NCI-H774 (cell line): ENCODE measurements at places on chromosomes 1 and 21.

DNA sequence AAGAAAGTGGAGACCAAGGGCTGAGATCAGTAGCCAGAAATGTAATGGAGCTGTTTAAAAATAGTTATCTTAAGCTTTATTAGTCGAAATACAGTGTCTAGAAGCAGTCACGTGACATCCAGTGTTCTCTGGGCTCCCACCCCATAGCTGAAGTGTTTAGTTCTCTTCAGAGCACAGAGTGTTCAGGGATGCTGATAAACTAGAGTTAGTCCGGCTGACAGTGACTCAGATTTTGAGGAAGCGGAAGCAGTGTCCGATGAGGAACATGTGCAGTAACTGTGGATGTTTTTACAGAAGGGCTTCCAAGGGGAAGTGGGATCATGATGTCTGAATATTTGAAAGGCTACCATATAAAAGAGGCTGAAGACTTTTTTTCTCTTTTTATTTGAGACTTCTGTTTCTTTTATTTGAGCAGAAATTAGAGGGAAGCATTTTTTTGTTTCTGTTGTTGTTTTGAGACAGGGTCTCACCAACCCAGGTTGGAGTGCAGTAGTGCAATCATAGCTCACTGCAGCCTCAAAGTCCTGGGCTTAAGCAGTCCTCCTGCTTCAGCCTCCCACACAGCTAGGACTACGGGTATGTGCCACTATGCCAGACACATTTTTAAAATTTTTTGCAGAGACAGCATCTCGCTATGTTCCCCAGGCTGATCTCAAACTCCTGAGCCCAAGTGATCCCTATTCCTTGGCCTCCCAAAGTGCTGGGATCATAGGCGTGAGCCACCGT, 124.2 kb downstream of the GALNT2 start:
- DNase-seq, result no peak

- DNase-seq, result no peak
Observed at GRCh38 chr1:172184506-172185191, 235.8 kb upstream of the C1orf105 start.

GRCh38 chr1:158188611-158189010, 7.9 kb downstream of the CD1D start:
- no peak for DNase-seq

DNA sequence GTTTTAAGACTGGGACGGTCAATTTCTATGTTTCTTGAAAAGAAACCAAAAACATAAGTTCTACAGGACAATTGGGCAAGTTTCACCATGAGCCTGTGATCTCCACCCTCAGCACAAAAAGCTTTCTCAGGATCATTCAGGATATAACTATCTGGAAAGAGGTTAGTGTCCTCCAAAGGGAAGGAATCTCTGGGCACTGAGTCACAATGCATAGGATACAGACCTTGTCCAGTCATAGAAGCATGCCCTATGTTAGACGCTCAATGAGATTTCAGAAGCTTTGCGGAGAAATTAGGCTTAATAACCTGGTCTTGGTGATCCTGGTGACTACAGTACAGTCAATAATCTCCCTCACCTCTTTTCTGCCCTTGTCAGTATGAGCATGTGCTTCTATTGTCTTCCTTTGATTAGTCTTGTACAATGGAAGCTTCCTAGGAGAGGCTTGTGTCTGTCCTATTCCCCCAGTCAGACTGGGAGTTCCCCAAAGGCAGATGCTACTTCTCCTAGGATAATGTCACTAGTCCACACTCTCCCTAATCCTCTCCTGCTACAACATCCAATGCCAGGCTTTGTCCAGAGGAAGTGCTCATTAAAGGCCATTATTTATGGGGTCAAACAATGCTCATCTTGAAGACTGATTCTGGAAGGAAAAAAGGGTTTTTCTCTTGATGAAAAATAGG, 97.4 kb downstream of the KCNH1 start:
- no peak for DNase-seq

GRCh38 chr1:98468111-98468717, 193.3 kb upstream of the SNX7 start:
- peak; percentile 42 for DNase-seq

DNA sequence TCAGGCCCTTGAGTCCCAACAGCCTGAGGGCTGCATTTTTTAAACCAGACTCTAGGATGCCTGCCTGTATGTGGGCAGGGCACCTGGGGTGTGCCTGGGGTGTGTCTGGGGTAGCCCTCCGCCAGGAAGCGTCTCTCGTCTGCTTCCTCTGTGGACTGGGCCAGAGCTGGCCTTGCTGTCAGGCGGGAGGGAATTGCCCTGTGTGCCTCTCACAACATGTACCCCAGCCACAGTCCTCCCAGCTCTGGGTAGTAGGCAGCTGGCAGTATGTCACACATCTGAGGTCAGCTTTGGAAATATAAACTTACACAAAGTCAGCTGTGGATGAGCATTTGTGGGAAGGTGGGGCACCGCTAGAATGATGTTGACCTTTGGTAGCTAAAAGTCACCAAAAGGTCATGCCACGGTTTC, 13.0 kb downstream of the TRAF5 start:
- no peak for DNase-seq

DNA sequence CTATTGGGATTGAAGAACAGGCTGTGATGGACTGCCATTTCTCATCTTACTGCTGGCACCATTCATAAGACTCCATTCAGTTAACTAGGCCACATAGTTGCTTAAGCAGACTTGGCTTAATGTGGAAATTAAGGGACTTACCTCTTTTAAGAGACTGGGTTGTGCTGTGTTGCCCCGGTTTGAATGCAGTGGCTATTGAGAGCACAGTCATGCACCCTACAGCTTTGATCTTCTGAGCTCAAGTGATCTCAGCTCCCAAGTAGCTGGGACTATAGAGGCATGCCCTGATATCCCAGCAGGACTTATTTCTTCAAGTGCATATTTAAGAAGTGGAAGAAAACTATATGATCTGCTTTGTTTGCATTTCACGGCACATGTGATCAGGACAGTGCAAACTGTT, 181.1 kb downstream of the RASAL2 start:
- DNase-seq, result no peak

GRCh38 chr1:41466146-41466545, 18.3 kb downstream of the EDN2 start:
- DNase-seq, result peak; percentile 44

GRCh38 chr1:197144570-197145325, 1.7 kb downstream of the ASPM start:
- DNase-seq, result no peak

- DNase-seq, result no peak
Observed at GRCh38 chr1:183912265-183912886, 107.5 kb downstream of the RGL1 start.

DNA sequence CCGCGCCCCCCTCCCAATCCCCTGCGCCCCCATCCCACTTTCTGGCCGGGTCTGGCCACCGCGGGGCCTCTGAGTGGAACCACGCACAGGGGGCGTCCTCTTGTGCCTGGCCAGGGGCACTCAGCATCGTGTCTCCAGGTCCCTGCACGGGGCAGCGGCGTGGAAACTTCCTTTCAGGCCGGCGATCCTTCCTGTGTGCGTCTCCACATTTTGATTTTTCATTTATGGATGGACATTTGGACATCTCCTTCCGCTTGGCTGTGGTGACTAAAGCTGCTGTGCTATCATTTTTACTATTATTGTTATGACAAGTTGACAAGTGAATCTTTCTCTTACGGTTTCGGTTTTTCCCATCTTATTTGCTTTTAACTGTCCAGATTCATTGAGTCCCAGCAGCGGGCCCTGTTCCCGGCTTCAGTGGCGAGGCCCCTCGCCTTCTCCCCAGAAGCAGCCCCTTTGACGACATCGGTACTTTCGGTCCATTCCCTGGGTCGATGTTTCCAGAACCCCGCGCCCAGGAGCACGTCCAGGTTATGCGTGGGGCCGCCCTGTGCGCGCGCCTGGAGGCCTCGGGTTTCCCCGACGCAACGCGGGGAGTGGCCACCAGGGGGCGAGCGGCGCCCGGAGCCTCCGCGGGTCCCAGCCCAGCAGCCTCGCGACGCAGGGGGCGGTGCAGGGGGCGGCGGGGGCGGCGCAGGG, 12.4 kb upstream of the SLC19A1 start:
- peak; percentile 30 for DNase-seq

- DNase-seq, result no peak
Observed at GRCh38 chr1:102798718-102799117, 309.6 kb downstream of the COL11A1 start.

GRCh38 chr1:11730429-11730891, 5.5 kb upstream of the AGTRAP start:
- DNase-seq, result no peak

GRCh38 chr1:178908358-178908757, 37.5 kb upstream of the ANGPTL1 start:
- DNase-seq, result no peak

DNA sequence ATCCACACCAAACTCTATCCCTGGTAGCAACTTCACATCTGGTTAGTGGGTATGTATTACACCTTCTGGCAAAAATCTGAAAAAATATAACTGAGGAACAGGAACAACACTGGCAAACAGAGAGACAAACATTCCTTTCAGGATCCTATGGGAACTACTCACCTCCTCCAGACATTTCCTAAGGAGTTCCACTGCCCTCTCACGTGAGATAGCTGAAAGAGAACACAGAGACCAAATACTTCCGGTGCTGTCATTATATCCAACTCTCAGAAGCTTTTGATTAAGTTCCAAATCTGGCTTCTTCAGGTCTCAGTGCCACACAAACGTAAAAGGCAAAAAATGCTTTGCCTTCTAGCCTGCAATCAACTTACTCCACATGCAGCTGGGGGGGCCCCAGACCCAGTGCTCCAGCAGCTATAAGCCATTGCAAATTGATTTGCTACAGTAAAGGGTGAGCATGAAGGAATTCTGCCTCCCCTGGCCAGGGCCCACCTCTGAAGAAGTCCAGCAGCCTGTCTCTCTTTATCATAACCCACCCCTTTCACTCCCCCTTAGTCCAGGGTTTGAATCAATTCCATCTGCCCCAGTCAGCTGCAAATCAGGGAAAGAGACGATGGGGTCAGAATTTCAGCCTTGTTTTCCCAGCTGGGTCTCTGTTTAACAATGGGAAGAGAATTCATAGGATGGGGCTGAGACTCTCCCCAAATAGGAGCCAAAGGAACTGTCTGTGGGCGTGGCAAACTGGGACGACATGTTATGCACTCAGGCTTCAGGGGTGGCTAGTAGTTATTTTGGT, 32.2 kb downstream of the TFAP2E start:
- no peak for DNase-seq

DNA sequence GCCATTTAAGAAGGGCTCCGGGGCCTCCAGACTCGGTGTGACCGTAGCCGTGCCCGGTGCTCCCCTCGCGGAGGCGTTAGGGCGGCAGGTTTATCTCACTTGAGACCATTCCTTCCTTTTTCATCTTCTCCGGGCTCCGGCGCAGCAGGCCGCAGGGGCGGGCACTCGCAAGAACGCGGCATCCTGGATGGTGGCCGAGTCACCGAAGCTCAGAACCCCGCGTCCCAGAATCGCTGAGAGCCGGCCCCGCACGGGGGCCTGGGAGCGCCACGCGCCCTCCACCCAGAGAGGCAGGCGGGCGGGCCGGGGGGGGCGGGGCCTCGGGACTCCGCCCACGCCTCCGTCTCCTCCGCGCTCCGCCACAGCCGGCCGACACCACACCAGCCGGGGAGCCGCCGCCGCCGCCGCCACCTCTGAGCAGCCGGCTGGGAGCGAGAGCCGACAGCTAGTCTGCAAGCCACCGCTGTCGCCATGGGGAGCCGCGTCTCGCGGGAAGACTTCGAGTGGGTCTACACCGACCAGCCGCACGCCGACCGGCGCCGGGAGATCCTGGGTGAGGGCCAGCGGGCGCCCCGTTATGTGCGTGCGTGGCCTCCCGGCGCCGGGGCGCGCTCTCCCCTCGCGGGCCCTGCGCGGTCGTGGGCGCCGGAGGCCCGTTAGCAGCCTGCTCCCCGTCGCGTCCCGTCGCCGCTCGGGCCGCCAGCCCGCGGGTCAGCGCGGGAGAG, at the start of gene DEGS1:
Gene DEGS1, plus strand, starts transcription at position 375 of the 725 bp plus-strand sequence. Its CDS starts 97 bp downstream, at position 472.
- DNase-seq, result peak; percentile 91

GRCh38 chr1:192589813-192590212, 14.2 kb downstream of the RGS1 start:
- no peak for DNase-seq

DNA sequence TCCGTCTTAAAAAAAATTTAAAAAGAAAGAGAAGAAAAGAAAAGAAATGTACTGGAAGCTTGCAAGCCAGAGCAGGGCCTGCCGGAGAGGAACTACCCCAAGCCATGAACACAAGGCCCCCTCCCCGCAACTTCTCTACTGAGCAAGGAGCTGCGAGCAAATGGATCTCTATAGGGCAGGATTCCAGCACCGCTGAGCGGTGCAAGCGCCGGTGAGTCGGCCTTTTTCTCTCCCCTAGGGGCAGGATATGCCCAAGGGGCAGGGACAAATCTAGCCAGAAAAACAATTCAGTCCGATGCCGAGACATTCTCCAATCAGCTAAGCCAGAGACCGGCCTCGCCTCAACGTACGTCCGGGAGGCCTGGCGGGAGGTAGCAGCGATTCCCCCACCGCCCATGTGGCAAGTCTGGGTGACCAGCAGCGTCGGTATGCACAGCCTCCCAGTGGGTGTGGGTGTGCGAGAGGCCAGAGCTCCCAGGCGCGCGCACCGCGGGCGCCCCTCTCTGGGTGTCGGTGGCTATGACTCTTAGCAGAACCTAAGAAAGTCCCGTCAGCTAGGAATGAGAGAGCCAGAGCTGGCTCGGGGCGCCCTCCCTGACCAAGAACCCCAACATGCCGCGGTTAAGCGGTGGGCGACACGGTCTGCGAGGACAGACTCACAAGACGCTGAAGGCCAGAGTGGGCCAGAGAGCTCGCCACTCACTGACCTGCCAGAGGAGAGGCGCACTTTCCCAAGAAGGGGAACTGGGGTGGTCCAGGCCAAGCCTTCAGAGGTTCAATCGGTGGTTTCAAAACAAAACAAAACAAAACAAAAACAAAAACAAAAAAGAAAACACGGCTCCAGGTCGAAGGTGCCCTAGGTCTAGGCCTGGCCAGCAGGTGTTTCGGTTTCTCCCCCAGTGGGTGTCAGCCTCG, 1.9 kb downstream of the CSMD2 start:
- DNase-seq, result peak; percentile 90

DNA sequence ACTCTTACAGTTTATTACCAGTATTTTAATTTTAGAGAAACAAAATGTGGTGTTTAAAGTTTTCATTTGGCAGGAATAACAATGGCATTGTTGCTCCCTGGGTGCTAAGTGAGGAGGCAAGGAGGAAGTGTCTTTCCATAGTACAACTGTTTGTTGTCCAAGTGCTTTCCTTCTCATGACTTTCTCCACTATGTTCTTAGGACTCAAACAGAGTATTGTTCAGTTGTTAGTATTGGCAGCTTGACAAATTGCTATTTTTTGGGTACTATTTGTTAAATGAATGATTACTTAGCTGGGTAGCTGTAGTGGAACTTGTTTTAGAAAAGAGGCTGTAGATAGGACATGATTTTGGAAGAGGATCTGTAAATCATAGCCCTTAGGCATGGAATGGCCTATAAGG, 7.5 kb downstream of the OTUD3 start:
- DNase-seq, result no peak
